CD4-positive, alpha-beta T cell treated with Interleukin-12 subunit alpha and Interleukin-12 subunit beta, for 1 hour (primary cell): ENCODE measurements at places on chromosomes 3 and 15.

DNA sequence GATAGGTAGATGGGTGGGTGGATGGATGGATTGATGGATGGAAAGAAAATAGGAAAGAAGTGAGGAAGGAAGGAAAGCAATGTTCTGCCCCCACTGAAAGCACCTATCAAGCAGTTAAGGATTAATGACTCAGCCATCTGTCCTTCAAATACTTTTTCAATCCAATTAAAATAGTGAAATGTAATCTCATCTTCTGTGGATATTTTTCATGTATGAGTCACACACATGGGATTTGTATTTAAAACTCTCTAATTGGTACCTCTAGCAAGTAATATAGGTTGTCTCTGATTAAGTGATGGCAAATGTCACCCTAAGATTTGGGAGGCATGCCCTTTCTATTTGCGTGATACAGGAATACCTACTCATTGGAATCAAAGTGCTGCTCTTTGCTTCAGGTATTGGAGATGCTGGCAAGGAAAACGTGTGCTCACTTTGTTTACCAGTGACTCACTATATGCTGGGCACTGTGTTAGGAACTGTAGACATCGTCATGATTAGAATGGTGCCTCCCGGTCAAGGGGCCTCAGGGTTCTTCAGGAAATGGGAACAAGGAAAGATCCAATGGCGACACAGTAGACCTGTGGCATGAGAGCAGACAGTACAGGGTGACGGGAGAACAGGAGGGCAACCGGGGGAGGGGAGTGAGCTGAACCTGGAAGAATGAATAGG lies 230.1 kb downstream of the CLSTN2 start:
- DNase-seq: no peak

DNA sequence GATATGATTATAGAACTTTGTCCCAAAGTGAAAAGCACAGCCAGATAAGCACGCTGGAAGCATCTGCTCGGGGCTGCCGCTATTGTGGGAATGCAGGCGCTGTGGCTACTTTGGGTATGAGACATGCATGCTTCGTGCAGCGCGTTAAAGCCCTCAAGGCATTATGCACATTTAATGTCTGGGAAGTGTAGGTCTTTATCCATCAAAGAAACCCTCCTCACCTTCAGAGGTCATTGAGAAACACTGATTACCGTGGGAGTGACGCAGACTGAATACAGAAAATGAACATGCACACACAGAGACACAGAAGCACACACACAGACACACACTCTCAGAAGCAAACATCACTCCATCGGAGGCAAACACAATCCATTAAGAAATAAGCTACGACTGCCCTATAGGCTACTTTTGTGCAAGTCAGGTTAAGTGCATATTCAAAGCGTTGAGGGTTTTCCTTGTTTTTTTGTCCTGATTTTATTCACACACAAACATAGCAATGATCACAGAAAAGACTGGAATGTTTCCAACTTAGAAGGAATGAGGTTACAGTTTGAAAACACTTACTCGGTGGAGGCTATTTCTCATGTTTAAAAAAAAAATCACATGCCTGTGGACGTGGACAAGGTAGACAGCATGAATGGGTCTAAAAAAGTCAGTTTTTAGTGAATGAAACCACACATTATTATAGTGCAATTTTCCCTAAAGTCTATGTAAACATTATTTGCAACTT lies 68.5 kb downstream of the PLCH1 start:
- DNase-seq: no peak

DNA sequence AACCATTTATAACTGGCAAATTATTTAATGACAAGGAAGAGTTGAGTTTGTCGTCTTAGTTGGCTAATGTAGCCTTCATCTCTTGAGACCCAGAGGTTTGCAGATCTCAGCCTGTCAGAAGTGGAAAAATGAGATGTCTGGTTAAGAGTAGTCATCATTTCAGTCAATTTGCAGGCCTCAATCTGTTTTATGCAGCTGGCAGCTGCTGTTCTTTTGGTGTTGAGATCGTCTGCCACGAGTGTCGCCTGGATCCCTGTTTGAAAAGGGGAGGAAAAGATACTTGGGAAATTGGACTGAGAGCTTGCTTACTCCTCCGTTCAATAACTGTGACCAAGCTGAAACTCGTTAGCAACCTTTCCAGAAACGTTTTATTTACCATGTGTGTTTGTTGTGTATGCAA lies 2.3 kb downstream of the PHLDB2 start:
- DNase-seq: no peak

DNA sequence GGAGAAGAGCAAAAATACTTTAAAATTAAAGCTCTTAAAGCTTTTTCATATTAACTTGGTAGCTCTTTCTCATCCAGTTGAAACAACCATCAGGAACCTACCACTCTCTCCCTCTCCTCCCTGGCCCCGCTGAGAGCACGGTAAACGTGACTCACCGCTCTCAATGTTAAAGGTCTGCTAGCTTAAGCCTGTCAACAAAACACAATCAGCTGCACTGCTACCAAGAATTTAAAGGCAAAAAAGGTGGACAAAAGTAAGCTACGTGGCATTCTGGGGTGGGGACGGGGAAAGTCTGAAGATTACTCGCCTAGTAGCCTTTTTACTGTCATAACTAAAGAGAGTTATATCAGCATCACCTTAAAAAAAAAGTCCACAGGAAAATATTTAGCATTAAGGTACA lies 8.4 kb upstream of the GP5 start:
- DNase-seq: no peak

DNA sequence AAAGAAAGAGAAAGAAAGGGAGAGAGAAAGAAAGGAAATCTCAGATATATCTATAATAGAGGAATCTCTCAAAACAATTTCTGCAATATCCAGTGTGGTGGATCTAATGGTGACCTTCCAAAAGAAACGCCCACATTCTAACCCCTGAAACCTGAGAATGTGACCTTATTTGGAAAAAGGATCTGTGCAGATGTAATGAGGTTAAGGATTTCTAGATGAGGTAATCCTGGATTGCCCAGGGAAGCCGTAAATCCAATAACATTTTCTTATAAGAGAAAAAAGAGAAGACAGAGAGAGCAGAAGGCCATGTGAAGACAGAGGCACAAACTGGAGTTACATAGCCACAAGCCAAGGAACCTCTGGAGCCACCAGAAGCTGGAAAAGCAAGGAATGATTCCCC lies 307.6 kb downstream of the ZBTB20 start:
- no peak for DNase-seq

DNA sequence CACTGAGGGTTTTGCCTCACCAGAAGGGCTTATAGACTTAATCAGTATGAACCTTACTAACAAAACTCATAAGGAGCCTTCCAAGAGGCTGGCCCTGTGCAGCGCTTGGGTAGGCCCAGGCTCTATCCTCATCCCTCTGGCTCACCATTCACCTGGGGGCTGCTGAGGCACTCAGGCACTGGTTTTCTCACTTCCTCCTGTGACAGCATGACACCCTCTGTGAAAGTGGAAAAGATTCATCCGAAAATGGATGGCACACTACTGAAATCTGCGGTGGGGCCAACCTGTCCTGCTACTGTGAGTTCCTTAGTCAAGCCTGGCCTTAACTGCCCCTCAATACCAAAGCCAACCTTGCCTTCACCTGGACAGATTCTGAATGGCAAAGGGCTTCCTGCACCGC lies 41.3 kb downstream of the PSMD6 start:
- no peak for DNase-seq

DNA sequence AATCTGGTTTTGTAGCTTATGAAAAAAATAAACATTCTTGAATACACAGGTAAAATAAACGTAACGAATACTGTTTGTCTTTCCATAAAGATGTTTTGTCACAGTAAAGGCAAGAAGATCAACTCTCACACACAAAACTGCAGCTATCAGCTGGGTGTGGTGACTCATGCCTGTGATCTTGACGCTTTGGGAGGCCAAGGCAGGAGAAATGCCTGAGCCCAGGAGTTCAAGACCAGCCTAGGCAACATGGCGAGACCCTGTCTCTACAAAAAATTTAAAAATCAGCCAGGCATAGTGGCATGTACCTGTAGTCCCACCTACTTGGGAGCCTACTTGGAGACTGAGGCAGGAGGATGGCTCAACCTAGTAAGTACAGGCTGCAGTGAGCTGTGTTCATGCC lies 39.6 kb downstream of the CBLB start:
- no peak for DNase-seq
